HL-60 (cell line): ENCODE measurements at places on chromosomes 12 and 14.
A peak's percentile ranks its signal among the peaks of the same experiment; 100 is the strongest.

- no peak for DNase-seq
Measured at GRCh38 chr12:77357655-77358054, 292.3 kb upstream of the E2F7 start.

- DNase-seq, result no peak
Measured at GRCh38 chr14:31391977-31392503, 28.3 kb downstream of the HEATR5A start.

GRCh38 chr14:103121846-103122584 lies 1.2 kb upstream of the TNFAIP2 start:
- DNase-seq, result peak; percentile 99

GRCh38 chr12:124792156-124792555 lies 71.5 kb downstream of the SCARB1 start:
- no peak for DNase-seq

- DNase-seq, result no peak
Measured at GRCh38 chr14:73739174-73739898, 25.2 kb upstream of the PNMA1 start.

GRCh38 chr14:39217214-39217879 lies 16.4 kb upstream of the MIA2 start:
- DNase-seq, result no peak
